Activated CD8-positive, alpha-beta memory T cell treated with anti-CD3 and anti-CD28 coated beads for 1 hour (primary cell): ENCODE measurements at places on chromosomes 12 and 14.

GRCh38 chr14:52080808-52081755 lies 12.2 kb upstream of the NID2 start:
- DNase-seq = no peak

- DNase-seq = no peak
Observed at GRCh38 chr14:31745741-31746140, 184.5 kb downstream of the NUBPL start.

- no peak for DNase-seq
Observed at GRCh38 chr14:74257941-74258763, 18.9 kb downstream of the VSX2 start.

GRCh38 chr12:116135209-116135930 lies 142.1 kb downstream of the MED13L start:
- DNase-seq = no peak

DNA sequence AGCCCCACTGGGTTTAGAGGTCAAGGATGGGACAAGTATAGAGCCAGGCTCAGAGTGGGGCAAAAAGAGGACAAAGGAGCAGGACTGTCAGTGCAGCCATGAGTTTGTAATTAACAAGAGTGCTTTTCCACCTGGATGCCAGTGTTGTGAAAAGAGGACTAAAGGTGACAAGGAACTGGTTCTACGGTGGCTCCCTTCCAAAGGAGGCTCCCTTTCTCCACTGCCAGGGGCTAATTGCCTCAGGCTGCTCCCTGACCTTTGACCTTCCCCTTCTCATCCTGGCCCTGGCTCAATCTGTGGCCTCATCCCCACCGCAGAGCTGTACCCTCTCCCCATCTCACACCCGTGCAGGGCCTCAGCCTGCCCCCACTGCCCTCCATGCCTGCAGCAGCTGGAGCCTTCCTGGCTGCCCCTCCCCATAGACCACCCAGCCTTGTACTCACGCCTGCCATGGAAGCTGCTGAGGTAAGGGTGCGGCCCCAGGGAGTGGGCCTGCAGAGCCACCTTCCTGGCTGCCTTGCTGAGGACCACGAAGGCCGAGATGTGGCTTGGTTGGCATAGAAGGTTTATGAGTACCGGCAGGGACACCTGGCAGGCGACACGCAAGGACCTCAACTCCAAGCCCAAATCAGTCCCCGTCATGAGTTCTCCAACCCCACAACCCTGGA lies 24.8 kb upstream of the FKBP4 start:
- DNase-seq = no peak

DNA sequence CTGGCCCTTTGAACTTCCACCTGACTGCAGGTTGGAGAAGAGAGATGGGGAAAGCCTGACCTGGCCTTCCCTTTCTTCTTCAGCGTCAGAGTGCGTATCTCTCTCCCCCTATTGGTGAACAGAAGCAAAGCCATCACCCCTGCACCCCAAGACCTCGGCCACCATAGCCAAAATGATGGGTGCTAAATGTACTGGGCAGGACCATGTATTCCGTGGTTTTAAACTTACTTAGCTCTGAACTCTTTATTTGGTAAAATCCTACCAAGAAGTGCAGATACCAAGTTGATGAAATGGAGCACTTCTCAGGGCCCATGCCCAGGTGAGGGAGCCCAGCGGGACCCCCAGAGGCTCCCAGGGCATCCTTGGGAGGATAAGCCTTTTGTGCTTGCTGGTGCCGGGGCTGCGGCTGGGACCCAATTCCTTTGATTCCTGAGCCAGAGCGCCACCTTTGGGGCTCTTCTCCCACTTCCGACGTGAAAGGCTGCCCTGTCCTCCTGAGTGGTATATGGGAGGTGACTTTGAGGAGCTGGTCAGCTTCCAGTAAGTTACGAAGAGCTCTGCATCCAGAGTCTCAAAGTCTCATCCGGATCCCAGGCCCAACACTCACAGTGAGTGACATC lies 9.4 kb downstream of the CCND2 start:
- DNase-seq = no peak

GRCh38 chr14:103485504-103485903 lies 37.1 kb downstream of the CKB start:
- DNase-seq = no peak
